ENCODE measurements at places on chromosomes 5 and 9.

- no peak for DNase-seq
Measured at GRCh38 chr5:82362636-82363035, 84.5 kb upstream of the RPS23 start.

GRCh38 chr9:107485458-107486043, 4.0 kb downstream of the KLF4 start:
- no peak for DNase-seq

GRCh38 chr5:87125766-87126165, 141.9 kb upstream of the RASA1 start:
- DNase-seq: no peak

DNA sequence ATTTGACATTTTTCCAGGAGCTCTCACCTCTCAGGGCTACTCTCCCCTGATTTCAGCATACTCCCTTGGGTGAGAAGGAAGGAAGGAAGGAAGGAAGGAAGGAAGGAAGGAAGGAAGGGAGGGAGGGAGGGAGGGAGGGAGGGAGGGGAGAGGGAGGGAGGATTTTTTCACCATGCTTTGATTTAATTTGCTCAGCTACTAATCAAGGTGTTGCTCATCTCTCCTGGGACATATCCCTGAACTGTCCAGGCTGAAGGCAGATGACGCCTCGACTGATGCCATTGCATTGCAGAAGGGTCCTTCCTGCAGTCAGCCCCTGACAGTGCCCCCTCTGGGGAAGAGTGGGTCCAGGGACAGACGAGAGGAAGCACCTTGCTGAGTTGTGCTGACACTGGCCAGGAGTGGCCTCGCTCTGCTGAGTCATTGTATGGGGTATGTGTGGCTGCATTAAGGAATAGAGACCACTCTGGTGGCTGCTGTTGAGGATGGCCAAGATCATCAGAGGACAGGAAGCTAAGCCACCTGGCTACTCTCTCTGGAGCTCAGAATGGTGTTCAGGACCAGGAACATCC, 43.6 kb upstream of the CRB2 start:
- DNase-seq: no peak

DNA sequence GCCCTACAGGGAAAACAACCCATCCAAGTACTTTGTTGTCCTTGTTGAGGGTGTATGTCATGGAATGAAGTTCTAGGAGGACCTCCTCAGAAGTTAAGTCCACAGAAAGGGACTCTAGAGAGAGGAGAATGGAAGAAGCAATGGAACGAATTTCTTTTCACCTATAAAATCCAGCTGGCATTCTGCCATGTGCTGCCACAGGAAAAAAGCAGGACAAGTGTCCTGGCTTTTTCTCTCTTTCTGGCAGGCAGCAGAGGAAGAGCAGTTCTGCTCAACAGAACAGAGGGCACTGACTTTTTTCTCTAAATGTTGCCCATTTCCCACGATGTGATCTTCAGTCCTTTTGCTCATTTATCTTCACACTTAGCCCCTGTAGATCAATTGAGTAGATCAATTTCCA, 240.8 kb downstream of the MCTP1 start:
- no peak for DNase-seq

- DNase-seq: no peak
Measured at GRCh38 chr9:94622087-94622800, 17.1 kb downstream of the FBP1 start.

- peak; percentile 7 for DNase-seq
Measured at GRCh38 chr5:119315516-119315949, 40.3 kb upstream of the TNFAIP8 start.

Measured in NCI-H524 (cell line).